ENCODE measurements at places on chromosomes 7 and 10.

- no peak for DNase-seq
These were observed 128.0 kb downstream of the NRCAM start for GRCh38 chr7:108328174-108328651.

DNA sequence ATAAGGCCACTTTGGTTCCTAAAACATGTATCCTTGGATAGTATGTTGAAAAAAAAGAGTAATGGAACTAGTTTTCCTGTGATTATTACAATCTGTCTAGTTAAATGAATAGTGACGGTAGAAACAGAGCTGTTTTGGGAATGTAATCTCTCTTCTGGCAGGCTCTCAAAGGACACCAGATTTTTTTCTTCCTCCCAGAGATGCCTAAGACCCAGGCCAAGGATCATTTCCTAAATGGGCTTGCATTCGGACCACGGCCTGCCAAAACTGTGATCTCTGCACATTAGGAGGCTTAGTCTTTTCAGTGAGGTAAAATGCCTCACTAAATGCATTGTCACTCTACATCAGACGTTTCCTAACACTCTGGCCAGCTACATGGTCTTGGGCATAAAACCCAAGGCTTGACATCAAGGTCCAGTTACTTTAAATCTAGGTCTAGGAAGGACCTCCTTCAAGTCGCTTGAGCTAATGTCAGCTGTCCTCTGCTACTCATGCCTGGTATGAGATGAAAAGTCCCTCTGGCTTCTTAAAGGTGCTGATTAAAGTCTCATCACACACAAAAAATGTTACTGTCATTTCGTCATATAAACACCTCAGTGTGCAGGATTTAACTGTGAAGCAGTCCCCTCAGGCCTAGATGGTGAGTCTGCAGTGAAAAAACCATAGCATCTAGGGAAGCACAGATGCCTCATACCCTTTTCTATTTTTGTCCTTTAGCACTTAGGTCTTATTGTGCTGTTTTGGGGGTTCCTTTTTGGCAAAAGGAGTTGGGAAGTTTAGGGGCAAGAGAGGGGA lies 47.7 kb downstream of the DLD start:
- no peak for DNase-seq

GRCh38 chr7:146096994-146097393 lies 19.6 kb upstream of the CNTNAP2 start:
- DNase-seq, result no peak

DNA sequence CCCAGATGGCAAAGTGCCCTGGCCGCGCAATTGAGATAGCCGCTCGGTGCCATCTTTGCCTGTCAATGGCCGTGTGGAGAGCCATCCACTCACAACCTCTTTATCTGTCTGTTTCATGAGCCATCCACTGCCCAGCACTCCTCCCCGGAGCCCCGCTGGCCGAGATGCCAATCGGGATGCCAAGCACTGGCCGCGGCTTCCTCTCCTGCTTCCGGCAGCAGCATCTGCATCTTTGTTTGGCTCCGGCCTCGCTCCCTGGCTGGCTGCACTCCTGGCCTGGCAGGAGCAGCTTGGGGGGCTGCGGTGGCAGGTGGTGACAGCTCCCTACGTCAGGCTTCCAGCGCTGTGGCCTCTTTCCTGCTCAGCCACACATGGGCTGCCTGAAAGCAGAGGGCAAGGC lies 231.7 kb downstream of the USP6NL start:
- no peak for DNase-seq

- DNase-seq, result no peak
These were observed 138.9 kb downstream of the ADCY1 start for GRCh38 chr7:45712872-45713668.

DNA sequence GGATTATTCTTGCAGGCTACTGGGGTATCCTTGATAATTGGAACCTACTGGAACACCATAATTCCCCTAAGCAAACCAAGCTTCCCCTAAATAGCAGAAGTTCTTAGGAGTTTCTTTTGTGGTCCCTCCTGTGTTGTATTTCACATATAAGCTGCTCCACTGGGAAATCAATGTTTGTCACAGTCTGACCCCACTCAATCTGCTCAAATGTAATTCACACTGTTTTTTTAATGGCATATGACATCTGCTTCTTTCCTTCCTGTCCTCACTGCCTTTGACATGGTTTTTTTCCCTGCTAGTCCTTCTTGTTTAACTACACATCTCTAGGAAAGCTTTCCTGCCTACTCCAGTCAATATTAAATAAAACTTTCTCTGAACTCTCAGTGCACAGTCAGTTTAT lies 1.8 kb upstream of the PTPRZ1 start:
- DNase-seq, result no peak

DNA sequence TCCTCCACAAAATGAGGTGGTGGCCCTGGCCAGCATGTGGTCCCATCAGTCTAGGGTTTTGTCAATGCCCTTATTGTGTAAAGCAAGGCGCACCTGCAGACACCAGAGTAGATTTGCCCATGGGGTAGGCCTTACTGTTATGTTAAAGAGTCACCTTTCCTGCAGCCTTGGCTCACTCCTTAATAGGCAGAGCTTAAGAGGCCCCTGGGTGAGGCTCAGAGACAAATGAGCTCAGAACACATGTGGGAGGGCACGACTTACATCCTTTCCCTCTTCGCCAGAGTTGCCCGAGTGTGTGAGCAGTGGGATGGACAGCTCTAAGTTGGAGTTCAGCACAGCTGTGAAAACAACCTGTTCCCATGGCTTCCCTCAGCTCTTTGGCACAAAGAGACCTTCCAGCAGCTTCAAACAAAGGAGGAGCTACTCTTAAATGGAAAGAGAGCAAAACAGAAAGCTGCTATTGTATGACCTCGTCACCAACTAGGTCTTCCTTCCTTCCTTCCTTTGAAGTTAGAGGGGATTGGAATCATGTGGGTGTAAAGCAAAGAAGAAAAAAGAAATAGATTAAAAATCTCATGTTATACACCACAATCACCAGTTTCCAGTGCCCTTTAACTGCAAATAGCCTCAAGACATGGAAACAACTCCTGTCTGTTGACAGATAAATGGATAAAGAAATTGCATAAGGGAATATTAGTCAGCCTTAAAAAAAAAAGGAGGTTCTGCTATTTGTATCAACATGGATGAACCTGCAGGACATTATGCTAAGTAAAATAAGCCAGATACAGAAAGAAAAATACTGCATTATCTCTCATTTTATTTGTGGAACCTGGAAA lies 11.9 kb upstream of the XPNPEP1 start:
- DNase-seq, result peak; percentile 98

GRCh38 chr10:24469993-24470392 lies 253.7 kb downstream of the ARHGAP21 start:
- no peak for DNase-seq

- no peak for DNase-seq
These were observed 24.0 kb downstream of the KCNMA1 start for GRCh38 chr10:77613476-77614130.

GRCh38 chr10:91992031-91992430 lies 68.5 kb downstream of the BTAF1 start:
- DNase-seq, result no peak

DNA sequence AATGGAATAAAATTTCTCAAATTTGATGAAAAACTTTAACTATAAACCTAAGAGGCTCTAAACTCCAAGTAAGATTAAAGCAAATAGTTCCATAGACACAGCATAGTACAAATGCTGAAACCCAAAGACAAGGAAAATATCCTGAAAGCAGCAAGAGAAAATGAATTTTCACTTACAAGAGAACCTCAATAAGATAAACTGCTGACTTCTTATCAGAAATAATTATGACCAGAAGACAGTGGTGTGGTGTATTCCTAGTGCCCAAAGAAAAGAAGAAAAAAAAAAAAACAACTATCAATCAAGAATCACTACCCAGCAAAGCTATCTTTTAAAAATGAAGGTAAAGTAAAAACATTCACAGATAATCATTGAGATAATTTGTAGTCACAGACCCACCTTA lies 106.3 kb downstream of the DYNC1I1 start:
- DNase-seq, result no peak

- no peak for DNase-seq
These were observed 58.2 kb downstream of the ENTPD1 start for GRCh38 chr10:95814011-95814727.

DNA sequence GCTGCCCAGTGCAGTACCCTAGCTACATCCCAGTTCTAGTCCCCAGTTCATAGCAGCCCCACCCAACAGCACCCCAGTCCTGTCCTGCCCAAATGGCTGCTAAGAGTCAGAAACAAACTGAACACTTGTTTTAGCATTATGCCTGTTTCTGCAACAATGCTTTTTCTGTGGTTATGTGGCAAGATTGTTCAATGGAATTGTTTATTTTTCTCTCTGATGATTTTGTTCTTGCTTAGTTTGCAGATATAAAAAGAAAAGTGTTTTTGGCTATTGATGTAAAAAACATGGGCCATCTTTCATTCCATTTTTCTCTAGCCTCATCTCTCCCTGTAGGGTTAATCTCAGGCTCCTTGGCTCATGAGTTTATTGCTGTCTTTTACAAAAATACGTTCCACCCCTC lies 42.5 kb downstream of the LRRC4 start:
- DNase-seq, result no peak

DNA sequence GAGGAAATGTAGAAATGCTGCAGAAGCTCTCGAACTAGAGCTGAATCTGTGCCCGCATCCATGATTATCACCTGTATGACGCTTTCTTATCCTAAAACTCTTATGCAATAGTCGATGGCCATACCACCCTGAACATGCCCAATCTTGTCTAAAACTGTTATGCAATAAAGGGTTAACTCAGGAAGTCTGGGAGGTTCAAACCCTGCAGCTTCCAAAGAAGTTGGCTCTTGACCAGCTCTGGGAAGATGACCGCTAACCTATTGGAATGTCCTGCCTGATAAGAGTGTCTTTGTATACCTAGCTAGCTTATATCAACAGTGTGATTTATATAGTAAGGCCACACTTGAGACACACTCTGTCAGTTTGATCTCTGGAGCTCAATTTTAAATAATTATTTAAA lies 3.4 kb upstream of the C10orf88 start:
- DNase-seq, result no peak

- no peak for DNase-seq
These were observed 137.1 kb upstream of the FAM13C start for GRCh38 chr10:59499460-59499859.

GRCh38 chr7:131145026-131145425 lies 182.7 kb upstream of the MKLN1 start:
- DNase-seq, result no peak

- no peak for DNase-seq
These were observed 527.6 kb upstream of the ANKRD30A start for GRCh38 chr10:36597756-36598320.

DNA sequence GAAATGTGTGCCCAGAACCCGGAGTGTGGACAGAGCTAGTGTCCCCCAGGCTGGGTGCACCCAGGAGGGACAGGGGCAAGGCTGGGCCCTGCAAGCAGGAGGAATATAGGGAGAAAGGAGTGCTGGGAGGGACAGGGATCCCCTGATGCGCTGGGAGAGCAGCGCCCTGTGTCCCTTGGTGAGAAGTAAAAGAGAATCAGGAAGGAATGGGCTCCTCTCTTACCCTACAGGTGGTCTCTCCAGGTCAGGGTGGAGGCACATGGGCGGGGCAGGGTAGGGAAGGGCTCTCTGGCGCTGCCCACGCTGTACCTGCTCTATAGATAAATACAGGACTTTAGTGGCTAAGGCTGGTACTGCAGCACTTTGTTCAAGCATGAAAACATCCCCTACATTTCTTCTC lies 753.8 kb downstream of the GRID1 start:
- DNase-seq, result no peak

- DNase-seq, result no peak
These were observed 196.0 kb upstream of the TMEM72 start for GRCh38 chr10:44715136-44715535.

DNA sequence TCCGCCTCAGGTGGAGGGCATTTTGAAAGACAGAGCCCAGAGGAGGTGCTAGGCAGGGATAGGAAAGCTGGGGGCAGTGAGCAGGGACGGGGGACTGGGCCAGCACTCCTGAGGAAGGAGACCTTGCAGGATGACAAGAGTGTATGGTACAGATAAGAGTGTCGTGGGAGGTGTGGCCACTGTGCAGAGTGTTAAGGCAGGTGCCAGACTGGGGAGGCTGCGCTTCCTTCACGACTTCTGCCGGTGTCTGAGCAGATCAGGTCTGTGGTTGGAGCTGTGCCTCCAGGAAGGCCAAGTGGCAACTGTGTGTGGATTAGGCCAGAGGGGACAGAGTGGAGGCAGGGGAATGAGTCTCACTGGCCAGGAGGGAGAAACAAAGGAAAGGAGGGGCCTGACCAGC lies 161.7 kb downstream of the HIBADH start:
- DNase-seq, result no peak

DNA sequence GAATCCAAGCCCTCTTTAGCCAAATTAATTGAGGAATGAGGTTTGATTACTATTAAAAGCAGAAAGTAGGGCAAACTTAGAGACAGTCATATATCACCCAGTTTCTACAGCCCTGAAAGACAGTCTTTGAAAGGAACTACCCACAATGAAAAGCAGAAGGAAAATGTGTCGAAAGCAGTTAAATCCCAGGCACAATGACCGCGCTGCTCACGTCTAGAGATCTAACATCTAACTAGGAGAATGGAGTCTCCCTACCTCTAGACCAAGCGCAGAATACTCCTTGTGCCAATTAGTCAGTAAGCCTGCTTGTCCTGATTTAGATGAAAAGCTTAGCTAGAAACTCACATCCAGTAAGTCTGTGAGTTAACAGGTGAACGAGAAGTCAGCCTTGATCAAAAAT lies 350.0 kb downstream of the FGFR2 start:
- DNase-seq, result no peak

- DNase-seq, result no peak
These were observed 3.2 kb downstream of the COX19 start for GRCh38 chr7:972110-972509.

DNA sequence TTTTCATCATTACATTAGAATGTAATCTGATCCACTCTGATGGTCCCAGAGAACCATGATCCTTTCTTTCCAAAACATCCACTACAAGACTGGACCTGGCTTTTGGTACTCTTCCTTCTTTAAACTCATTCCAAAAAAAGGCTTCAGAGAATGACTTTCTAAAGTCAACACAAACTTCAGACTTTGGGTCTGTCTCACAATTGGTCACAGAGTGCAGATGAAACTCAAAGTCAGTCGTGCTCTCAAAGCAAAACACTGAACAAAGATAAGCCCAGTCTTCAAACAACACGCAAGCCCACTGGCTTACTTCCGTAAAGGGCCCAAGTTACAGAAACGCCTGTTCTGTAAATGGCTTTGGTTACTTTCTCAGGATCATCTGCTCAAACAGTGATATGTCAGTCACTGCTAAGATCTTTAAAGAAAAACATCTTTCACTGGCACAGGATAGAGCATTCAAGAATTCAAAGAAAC lies 250.9 kb upstream of the MKLN1 start:
- no peak for DNase-seq

GRCh38 chr10:66910671-66911070 lies 15.2 kb upstream of the LRRTM3 start:
- no peak for DNase-seq

- DNase-seq, result no peak
These were observed 87.2 kb upstream of the KIF5B start for GRCh38 chr10:32143302-32143847.

DNA sequence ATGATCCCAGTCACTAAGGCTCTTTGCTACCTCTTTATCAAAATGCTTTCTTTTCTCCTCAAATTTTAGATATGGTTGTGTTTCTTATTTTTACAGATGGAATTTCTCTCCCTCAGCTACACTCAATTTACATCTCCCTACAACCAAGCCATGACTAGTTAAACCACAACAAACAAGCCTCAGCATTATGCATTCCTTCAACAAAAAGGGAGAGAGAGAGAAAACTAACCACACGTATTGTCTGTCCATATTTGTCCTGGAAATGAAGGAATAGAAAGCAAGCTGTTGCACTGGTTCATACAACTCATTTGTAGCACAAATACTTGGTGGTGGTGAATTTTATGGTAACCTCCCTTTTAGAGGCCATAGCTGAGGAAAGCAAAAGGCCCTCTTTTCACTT lies 286.4 kb downstream of the AHR start:
- no peak for DNase-seq
